ENCODE measurements at places on chromosomes 5 and 9.

DNA sequence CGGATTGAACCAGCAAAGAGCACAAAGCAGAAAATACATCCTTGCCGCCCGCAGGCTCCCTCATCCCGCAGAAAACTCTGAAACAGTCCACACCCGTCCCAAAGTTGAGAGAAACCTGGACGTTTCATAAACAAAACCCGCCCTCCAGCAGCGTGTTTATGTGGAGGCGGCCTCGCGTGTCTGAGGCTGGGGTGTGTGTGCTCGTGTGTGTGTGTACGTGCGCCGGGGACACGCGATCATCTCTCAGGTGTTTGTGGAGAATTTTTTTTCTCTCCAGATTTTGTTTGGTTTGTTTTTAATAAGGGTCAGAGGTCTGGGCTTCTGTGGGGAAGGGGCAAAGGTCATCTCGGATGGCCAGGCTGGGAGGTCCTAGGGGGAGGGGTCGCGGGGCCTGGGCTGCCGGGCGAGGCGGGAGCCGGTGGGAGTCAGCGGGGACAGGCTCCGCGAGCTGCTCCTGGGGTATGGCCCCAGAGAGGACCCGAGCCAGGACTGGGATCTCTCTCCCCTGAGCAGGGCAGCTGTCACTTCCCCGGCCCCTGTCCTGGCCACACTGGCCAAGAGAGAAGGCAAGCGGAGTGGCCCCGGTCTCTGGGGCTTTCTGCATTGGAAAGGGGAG lies 206.4 kb downstream of the C9orf50 start:
- DNase-seq: peak; percentile 51

GRCh38 chr5:42680046-42680445 lies 76.6 kb upstream of the CCDC152 start:
- DNase-seq: no peak

DNA sequence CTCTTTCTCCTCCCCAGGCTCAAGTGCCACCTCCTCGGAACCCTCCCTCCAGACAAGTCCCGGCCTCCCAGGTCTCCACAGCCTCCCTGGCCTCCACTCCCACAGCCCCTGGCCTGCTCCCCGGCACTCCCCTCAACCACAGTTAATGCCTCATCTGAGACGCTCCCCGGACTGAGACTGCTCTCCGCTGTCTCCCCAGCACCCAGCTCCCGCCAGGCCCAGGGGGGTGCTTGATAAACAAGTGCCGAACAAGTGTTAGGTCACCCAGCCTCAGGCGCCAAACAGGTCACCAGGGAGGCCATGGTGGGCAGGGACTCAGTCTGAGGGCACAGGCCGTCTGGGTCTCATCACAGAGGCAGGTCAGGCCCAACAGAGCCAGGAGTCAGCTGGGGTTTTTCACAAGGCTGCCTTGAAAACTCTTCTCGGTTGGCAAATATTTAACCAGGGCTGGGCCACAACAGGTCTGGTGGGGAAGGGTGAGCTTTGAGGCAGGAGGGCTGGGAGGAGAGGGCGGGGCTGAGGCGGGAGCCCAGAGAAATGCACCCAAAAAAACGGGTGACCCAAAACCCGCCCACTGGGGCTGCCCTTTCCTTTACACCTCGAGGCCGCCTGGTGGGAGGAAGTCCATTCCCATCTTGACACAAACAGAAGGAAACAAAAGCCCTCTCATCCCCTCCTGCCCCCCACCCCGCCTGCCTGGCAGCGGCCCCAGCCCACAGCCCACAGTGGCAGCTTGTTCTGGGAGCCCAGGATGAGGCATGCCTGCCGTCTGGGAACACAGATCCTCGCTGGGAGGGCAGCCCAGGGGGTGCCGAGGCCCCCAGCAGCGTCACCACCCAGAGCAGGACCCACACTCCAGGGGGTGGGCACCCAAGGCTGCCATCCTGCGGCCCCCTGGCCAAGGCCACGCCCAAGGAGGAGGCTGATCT lies 66.6 kb upstream of the STXBP1 start:
- no peak for DNase-seq

DNA sequence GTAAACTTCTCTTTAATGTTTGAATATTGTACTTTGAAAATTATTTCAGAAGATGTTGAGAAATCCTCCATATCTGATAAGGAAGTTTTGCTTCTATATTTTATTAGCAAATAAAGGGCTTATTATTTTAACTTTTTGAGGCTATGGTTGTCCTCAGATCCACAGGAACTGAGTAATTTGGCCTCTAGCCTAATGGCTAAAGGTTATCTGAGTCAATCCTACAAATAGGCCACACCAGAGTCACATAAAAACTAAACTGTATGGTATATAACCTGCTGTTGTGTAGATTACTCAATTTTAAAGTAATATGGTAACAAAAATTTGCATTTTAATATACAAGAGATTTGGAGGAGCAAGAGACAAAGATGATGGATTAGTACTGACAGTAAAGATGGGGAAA lies 549.2 kb upstream of the GRAMD2B start:
- no peak for DNase-seq

- no peak for DNase-seq
Observed at GRCh38 chr5:8520917-8521316, 652.0 kb downstream of the MTRR start.

DNA sequence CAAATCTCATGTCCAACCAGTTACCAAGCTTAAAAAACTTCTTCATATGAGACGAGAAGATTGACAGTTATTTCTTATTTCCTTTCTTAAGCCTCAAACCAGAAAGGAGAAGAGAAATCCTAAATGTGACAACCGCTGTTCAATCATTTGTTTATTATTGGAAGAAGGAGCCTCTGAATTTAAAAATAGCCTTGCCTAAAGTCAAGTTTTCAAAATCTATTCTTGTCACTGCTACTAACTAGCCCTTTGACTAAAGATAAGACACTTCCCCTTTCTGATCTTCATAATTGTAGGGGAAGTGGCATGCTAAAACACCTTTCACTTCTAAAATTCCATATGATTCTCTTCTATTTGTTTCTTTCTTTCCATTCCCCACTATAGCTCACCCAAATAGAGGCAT lies 106.2 kb upstream of the EMB start:
- no peak for DNase-seq

DNA sequence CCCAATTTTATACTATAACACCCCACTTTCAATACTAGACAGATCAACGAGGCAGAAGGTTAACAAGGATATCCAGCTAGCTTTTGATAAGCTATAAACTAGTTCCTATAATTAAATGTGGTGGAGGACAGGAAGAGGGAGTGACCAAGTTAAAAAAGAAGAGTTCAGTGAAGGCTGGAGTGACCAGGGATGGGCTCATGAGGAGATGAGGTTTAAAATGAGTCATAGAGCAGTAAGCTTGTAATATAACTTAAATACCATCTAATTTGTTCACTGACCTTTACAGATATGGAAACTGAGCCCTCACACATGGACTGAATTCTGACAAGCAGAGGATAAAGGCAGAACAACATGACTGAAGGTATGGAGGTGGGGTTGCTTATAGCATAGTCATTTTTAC lies 284.5 kb downstream of the SPATA31D1 start:
- no peak for DNase-seq

- no peak for DNase-seq
Observed at GRCh38 chr9:18274693-18275092, 199.3 kb upstream of the ADAMTSL1 start.

DNA sequence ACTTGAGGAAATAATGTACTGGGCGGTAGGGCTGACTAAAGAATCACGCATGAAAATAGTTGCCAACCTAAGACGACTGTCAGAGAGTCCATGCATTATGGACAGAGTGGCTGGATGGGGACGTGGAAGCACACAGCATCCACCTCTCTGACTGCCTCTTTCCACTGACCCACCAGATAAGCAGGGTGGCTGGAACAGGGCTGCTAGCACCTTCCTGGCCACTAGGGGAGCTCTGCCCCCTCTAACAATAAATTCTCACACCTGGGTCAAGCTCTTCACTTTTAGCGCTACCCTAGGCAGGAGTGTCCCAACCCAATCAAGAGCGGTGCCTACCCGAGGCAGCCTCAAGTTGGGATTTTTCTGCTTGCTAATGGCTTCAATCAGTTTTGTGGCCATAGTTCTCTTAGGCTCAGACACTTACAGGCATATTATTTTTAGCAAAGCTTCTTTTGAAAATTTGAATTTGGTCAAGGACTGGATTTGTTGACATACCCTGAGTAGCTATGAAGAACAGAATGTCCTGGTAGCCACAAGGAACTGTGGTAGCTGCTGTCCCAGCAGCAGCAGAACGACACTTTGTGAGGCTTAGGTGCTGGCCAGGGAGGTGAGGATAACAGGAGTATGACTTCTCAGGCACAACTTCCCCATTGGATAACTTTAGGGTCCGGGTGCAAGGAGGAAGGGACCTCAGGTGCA lies 6.9 kb upstream of the TPM2 start:
- peak; percentile 24 for DNase-seq

- no peak for DNase-seq
Observed at GRCh38 chr5:75234251-75234650, 2.4 kb downstream of the ANKRD31 start.

DNA sequence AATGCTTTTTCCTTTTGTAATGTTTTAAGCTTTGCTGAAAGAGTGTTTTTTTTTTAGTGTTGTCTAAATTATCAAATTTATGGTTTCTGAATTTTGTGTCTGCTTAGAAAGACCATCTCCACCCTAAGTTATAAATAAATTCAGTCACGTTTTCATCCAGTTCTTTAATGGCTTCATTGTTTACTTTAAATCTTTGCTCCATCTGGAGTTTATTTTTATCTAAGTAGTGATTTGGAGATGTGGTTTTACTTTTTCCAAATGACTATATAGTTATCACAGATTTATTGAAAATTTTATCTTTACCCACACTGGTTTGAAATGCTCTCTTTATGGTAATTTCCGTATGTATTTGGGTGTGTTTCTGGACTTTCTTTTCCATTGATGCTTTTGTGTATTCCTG lies 577.2 kb upstream of the ZNF608 start:
- no peak for DNase-seq

DNA sequence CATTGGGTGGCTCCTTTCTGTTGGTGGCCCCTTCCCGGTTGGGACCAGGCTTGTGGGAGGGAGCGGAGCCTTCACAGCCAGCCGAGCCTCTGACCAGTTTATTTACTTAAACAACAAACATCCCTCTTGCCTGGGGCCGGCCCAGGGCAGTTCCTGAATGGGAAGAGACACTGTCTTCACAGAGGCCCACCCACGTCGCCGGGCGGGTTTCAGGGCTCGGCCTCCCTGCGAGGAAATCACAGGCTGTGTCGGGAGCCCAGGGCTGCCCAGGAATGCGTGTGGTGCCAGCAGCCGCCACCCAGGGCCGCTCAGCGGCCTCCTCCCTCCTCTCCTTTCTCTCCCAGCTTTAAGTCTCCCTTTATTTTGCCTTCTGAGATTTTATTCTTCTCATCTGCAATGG lies 132.5 kb downstream of the HSD17B3 start:
- no peak for DNase-seq

DNA sequence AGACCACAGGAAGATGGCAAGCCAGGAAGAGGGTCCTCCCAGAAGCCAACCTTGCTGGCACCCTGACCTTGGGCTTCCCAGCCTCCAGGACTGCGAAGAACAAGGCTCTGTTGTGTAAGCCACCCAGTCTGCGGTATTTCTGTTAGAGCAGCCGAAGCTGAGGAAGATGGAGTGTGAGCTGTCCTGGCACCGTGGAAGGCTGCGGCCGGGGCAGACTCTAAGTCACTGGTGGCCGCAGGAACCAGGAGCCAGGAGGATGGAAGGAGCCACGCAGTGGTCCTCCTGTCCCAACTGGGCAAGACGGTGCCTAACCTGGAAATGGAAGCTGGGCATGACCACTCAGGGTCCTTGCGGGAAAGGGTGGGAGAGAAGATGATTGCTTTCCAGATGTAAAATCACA lies 89.1 kb downstream of the ZNF354C start:
- no peak for DNase-seq

DNA sequence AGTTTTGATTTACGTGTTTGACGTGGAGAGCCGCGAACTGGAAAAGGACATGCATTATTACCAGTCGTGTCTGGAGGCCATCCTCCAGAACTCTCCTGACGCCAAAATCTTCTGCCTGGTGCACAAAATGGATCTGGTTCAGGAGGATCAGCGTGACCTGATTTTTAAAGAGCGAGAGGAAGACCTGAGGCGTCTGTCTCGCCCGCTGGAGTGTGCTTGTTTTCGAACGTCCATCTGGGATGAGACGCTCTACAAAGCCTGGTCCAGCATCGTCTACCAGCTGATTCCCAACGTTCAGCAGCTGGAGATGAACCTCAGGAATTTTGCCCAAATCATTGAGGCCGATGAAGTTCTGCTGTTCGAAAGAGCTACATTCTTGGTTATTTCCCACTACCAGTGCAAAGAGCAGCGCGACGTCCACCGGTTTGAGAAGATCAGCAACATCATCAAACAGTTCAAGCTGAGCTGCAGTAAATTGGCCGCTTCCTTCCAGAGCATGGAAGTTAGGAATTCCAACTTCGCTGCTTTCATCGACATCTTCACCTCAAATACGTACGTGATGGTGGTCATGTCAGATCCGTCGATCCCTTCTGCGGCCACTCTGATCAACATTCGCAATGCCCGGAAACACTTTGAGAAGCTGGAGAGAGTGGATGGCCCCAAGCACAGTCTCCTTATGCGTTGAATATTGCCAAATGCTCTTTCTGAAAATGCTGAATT lies 850 bp downstream of the RRAGA start:
- no peak for DNase-seq

- DNase-seq: no peak
Observed at GRCh38 chr9:98805506-98806272, 1.8 kb upstream of the GALNT12 start.

DNA sequence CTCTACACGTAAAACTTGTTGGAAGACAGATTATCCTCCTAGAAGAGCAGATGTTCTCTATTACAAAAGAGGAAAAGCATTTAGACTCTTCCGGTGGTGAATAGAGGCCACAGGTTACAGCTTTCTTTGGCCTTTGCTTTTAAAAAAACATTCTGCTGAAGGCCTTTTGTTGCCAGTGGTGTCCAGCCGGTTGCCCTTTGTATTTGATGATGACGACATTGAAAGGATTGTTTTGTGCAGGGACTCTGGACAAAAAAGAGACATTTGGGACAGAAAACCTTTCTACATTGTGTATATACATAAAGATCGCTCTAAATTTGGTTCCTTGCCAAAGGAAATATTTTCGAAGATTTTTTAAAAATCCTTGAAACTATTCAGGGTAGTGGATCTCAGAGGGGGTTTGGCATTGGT lies 180.3 kb downstream of the C9orf152 start:
- DNase-seq: no peak

DNA sequence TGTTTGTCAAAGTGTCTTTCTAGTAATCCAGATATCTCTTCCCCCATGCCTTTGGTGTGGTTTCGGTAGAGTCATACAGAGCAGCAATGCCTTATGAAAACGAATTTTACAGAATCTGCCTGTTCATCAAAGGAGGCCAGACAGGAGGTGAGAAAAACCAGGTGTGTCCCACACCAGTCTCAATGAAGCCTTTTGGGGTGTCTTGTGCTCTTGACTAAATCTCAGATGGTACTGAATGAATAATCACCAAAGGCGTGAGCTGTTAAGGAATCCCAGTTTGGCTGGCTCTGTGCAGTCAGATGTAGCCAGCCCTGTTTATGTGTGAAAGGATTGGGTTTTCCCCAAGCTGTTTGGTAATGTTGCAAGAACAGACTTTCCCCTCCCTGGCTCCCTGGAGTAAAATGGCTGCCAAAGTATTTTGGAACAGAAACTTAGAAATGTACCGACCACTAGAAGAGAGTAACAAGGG lies 70.8 kb upstream of the CDKN2B start:
- DNase-seq: peak; percentile 34

GRCh38 chr5:107541400-107541799 lies 129.3 kb downstream of the EFNA5 start:
- no peak for DNase-seq

Data from stimulated activated CD4-positive, alpha-beta T cell treated with anti-CD3 and anti-CD28 coated beads, Interleukin-2, amount 100 ng/mL, for 4 hours (primary cell).